ENCODE measurements at places on chromosomes 16 and 17.

DNA sequence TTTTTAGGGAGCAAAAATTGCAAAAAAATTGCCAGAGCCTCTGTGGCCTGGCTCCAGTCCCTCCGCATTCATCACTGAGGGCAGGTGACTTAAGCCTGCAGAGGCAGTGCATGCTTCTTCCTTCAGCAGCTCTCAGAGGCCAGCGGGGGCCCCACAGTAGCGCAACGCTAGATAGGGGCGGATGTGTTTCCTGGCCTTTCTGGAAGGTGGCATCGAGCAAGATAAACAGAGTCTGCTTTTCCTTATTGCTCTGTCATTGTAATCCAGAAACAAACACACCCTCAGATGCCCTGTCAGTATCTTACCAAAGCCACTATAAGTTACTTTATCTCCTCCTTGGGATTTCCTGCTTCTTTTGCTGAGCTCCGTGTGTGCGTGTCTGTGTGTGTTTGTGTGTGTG, 75.5 kb upstream of the IRX6 start:
- no peak for DNase-seq

DNA sequence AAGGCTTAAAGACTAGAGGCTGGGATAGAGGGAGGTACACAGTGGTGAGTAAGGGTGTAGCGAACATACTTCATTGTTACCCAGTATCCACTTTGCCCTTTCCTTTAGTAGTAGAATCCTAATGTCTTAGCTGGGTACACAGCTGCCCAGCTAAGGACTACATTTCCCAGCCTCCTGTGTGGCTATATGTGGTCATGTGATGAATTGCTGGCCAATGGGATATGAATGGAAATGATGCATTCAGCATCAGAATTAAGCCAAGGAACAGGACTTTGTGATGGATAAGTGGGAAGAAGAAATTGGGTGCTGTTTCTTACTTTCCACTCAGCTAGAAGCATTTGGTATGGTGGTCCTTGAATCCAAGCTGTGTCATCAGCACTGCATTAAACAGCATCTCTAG, 55.9 kb downstream of the FOXL1 start:
- DNase-seq = no peak

- peak; percentile 94 for DNase-seq
Measured at GRCh38 chr16:67504031-67505021, 21.0 kb upstream of the AGRP start.

GRCh38 chr17:79623786-79624717, 13.2 kb upstream of the RBFOX3 start:
- DNase-seq = peak; percentile 64

DNA sequence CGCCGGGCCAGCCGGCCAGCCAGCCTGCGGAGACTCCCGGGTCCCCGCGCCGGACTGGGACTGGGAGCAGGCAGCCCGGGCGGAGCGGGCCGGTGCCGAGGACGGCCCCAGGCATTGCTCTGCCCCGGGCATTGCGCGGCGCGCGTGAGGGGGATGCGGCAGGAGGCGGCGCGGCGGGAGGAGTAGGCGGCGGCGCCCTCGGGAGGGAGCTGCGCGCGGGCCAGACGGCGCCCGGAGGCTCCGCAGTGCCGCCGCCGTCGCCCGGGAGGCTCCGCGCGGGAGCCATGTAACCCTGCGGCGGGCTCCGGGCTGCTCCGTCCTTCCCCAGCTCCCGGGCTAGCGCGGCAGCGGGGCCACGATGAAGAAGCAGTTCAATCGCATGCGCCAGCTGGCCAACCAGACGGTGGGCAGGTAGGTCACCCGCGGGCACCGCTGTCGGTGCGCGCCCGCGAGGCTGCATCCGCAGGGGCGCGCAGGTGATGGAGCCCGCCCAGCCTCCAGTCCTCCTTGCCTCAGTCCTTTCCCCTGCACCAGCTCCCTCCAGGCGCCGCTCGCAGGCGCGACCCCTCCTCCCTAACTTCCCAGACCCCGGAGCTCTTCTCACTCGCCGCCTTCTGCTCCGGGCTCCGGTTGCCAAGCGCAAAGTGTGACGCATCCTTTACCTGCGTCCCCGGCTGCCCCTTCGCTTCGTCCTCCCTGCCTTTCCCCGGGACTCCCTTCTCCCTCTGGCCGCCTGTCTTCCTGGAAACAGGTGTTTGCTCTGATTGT, at the start of gene ARHGAP44:
Gene ARHGAP44 (plus strand): TSS at position 18 of the 768 bp plus-strand sequence. CDS start 341 bp downstream, at position 359.
- DNase-seq = peak; percentile 88

DNA sequence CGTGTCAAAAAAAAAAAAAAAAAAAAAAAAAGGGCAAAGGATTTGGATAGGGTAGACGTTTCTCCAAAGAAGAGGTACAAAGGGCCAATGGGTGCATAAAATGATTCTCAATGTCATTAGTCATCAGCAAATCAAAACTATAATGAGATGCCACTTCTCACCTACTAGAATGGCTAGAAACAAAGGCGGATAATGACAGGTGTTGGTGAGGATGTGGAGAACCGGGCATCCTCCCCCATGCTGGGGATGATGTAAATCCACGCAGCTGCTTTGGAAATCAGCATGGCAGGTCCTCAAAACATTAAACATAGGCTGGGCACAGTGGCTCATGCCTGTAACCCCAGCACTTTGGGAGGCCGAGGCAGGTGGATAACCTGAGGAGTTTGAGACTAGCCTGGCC, 9.4 kb downstream of the ITGAX start:
- no peak for DNase-seq

DNA sequence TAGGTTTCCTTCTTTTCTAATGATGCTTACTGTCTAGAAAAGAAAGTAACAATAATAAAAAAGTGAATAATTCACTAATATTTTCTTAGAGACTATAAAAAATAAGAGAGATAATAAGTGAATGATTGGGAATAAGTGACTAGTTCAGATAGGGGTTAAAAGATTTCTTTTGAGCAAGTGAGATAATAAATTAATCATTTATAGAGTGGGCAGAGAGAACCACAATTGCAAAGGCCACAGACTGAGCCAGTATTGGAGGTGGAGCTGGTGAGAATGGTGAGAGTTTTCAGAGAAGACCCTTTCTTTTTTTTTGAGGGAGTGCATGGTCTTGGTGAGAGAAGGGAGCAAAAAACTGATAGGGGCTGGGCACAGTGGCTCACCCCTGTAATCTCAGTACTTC, 159.1 kb upstream of the SALL1 start:
- no peak for DNase-seq

GRCh38 chr17:77786740-77787505, 171.6 kb upstream of the TNRC6C start:
- no peak for DNase-seq

DNA sequence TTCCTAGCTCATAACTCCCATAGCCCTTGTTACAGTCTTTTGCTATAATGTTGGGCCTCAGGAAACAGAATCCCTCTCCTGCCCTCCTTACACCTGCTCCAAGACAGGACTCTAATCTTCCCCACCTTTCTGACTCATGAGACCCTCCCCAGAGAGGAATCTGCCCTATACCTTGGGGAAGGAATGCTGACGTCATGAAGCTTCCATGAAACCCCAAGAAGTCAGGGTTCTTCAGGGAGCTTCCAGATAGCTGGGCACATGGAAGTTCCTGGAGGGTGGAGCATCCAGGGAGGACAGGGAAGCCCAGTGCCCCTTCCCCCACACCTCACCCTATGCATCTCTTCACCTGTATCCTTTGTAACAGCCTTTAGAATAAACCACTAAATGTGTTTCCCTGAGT, 285.7 kb downstream of the SOX9 start:
- DNase-seq = no peak

Data from lower leg skin (tissue), 4 donors.